Renal cortex interstitium (tissue), 15 donors: ENCODE measurements at places on chromosomes 6 and 20.

DNA sequence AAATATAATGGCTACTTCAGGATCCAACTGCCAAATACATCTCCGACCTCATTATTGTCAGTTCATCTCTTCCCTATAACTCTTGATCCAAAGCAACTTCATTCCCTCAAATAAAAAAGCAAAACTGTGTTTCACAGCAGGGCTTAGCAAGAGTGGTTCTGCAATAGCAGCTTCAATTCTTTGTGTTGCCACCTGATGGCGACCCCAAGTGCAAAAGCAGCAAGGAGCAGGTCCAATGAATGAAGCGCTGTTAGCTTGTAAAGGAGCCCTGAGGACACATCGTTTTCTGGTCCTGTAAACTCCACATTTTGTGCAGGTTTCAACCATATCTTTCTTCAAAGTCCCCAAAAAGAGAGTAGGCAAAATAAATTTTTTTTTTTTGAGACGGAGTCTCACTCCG, 19.6 kb downstream of the RTN4IP1 start:
- no peak for DNase-seq

GRCh38 chr20:22568872-22569344, 15.5 kb downstream of the FOXA2 start:
- no peak for DNase-seq

GRCh38 chr6:160735523-160735922, 33.5 kb downstream of the PLG start:
- no peak for DNase-seq

GRCh38 chr20:15814911-15815310, 758.3 kb downstream of the KIF16B start:
- no peak for DNase-seq

GRCh38 chr6:80441131-80441530, 334.7 kb downstream of the BCKDHB start:
- DNase-seq = no peak

DNA sequence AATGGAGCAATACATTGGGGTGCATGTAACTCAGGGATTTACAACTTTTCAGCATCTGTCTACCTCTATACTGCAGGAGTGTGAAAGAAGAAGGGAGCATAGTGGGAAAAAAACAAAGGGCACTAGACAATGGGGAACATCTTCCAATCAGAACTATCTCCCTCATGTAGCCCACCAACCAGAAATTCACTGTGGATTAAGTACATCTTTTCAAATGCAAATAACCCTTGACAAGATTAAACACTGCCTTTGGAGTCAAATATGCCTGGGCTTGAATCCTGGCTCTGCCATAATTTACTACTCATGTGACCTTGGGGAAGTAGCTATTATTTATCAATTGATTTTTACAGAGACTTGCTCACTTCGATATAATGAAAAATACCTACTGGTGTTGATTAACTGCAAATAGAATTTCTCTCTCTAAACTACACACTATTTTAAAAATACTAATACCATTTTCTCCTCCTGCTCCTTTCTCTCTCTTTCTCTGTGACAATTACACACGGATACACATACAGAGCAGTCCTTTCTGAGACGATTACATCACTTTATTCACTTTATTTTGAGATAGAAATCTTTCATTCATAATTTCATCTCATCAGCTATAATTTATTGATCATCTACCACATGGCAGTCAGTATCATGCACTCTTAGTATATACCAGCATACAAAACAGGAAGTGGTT, 783.7 kb downstream of the FRK start:
- DNase-seq = no peak

DNA sequence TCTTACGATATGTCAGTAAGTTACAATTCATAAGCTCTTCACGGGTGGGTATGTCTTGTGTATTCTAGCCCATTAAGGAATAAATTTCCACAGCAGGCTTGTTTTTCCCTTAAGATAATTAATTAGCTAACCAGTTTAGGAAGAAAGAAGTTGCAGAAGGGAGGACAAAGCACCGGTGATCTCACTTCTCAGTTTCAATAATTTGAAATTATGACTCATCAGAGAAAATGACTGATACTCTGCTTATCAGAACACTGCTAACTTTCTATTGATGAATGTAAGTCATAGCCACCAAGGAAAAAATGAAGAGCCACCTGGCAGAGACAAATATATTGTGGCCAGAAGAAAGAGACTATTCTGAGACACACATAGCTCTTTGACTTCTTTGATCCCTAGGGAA, 35.0 kb upstream of the ENTPD6 start:
- DNase-seq = no peak

- no peak for DNase-seq
Measured at GRCh38 chr20:51650685-51651134, 108.2 kb upstream of the NFATC2 start.

GRCh38 chr6:1334684-1335083, 22.8 kb downstream of the FOXQ1 start:
- no peak for DNase-seq

DNA sequence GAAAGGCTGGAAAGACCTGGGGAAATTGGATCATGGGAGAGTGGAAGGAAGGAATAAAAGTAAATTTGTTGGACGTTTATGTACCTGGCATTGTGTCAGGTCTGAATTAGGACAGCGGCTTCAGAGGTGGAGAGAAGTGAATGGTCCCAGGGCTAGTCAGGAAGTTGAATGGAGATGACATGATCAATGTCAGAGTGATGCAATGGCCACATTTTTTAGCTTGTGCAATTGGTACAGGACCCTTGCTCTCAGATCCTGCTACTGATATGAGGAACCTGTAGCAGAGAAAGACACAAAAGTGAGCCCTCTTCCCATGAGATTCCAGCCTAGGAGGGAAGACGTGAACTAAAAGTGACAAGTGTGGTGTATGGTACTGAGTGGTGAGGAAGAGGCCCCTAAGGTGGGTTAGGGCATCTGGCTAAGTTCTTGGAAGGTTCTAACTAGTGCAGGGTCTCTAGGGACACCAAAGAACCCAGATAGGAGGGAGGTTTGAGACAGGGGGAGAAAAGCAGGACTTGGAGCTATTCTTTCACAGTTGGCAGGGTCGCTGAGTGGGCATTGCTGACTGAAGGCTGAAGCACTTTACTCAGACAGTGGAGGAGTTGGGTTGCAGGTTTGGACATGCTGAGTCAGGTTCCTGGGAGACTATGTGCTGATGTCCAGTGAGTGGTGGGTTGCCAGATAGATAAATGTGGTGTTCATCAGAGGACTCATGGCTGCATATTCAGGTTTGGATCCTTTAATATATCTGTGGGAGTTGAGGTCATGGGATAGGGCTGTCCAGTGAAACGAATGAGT, 266.1 kb upstream of the RNF24 start:
- no peak for DNase-seq

DNA sequence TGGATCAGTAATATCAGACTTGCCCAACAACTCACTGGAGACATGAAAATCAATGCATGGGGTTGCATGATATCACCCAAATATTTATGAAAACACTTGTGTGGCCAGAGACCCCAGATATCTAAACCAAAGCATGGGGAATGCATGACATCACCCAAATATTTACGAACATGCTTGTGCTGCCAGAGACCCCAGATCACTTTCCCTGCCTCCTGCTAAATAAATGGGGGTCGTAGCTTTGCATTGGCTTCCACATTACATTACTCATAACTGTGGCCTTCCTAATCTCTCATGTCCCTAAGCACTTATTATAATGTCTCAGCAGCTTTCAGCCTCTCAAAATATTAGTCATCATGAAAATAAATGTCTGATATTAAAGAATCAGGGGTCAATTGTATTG, 838.0 kb upstream of the DEFB115 start:
- DNase-seq = no peak

DNA sequence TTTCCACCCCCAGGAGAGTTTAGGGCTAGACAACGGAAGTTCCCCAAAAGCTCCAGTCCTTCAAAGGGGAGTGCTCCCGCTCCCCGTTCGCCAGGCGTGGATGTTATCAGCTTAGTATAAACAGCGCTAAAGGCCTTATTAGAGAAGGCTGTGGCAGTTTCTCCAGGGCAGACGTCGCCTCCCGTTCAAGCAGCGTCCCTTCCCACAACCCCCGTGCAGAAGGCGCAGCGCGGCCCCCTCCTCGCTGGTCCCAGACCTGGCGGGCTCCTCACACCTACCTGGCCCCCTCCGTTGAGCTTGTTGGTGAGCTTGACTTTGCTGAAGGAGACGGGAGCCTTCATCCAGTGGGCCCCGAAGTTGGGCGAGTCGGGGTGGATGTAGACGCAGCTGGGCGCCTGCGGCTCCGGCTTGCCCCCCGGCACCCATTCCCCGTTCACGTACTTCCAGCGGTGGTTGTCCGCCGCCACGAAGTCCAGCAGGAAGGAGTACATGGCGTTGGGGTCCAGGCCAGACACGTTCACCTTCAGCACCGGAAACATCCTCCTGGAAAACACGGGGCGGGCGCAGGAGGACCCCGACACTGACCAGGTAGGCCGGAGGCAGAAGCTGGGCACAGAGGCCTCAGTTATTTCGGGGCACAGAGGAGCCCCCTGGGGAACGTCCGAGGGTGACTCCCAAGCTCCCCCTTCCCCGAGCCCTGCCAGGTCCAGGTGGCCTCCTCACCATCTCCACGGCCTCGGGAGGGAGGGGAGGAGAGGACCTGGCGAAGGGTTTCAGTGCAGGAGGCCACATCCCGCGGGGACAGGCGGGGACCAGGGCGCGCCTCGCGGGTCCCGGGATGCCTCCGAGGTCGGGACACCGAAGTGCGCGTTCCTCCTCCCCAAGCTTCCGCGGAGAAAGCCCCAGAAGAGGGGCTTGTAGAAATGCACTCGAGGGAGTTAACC, 1.1 kb downstream of the TBXT start:
- DNase-seq = no peak

DNA sequence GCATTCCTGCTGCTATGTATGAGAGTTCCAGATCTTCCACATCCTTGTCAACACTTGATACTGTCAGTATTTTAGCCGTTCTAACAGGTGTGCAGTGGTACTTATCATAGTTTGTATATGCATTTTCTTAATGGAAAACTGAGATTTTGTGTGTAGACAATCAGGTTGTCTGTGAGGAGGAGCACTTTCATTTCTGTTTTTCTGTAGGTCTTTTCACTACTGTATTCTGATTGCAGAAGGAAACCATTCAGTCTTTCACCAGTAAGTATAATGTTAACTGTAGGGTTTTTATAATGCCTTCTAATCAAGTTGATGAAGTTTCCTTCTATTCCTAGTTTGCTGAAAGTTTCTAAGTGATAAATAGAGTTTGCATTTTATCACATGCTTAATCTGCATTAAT, 107.5 kb downstream of the C6orf58 start:
- no peak for DNase-seq

GRCh38 chr6:163672710-163673109, 258.2 kb downstream of the QKI start:
- no peak for DNase-seq

- no peak for DNase-seq
Measured at GRCh38 chr6:39062014-39062740, 13.6 kb downstream of the GLP1R start.

- DNase-seq = no peak
Measured at GRCh38 chr20:5172903-5173463, 46.2 kb downstream of the CDS2 start.

DNA sequence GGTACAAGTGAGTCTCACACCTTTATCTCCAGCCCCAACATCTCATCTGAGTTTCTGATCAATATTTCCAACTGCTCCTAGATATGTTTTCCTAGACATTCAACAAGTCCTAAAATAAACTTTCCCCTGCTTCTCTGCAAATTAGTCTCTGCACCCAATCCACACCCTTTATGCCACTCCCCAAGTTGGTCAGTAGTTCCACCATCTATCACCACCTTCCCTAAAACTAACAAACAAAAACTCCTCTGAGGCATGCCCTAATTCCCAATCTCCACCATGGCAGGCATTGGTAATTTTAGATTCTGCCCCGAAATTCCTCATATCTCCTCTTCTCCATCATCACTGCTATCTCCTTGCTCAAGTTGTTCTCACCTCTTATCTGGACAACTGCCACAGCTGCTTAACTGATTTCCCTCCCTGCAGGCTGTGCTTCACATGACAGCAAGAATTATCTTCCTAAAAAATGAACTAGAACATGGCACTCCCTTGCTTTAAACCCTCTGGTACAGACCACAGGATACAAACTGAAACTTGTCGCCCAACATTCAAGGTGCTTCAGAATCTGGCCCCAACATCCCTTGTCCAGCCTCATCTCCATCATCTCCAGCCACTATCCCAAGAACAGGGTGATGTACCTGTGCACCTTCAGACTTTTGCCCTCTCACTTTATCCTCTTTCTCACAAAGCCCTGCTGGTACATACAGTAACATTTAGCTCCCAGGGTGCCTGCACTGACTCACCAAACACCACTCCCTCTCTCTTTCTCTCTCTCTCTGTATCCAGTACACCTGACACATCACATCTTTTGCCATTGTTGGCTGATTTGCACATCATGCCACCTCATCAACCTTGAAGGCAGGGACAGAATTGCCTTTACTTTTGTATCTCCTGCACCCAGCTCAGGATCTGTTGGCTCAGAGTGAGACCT, 55.5 kb downstream of the ZHX3 start:
- DNase-seq = no peak

DNA sequence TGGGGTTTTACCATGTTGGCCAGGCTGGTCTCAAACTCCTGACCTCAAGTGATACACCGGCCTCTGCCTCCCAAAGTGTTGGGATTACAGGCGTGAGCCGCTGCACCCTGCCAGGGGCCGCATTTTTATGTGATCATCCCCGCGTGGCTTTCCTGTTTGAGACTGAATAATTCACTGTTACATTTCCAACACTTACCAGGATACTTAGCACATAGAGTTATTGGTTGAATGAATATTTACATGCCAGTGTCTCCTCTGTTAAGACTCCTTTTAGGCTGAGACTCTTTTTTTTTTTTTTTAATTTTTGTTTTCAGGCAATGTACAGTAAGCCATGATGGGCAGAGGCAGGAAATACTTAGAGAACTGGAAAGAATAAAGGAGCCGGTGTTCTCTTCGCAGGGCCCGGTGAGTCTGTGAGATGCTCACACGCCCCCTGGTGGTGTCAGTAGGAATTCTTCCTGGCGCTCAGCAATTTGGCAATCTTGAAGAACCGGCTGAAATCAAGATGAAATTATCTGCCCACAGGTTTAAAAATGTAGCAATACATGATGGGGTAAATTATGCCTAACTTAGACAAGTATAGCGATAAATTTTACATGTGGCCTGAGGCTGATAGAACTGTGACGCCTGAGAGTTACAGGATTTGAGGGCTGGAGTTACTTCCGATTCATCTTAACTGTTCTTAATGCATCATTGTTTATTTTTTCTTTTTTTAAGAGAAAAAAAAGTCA, 7.6 kb upstream of the RNF114 start:
- no peak for DNase-seq

- DNase-seq = no peak
Measured at GRCh38 chr6:145977881-145978280, 13.7 kb upstream of the SHPRH start.

- DNase-seq = no peak
Measured at GRCh38 chr6:20841806-20842205, 307.5 kb downstream of the CDKAL1 start.

DNA sequence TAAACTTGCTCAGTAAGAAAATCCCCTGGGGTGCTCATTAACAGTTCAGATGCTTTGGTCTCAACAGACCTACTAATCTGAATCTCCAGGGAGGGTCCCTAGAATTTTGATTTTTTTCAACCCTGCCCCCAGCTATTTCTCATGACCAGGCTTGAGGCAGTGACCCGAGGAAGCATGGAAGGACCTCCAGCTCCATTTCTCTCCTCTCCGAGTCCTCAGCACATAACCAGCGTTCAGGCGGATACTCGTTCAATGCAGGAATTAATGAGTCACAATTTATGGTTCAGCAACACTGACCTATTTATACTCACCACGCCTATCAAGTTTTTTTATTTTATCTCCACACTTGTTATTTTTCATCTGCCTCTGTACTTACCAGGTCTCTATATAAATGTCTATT, 369.2 kb upstream of the CDH4 start:
- no peak for DNase-seq

GRCh38 chr6:5078121-5078669, 6.9 kb upstream of the PPP1R3G start:
- no peak for DNase-seq
